CD4-positive, alpha-beta T cell treated with Interleukin-2 at 100 ng/mL for 4 hours (primary cell): ENCODE measurements at places on chromosomes 6 and 20.

- DNase-seq = no peak
These were observed 1029.5 kb upstream of the GJE1 start for GRCh38 chr6:141103246-141103645.

DNA sequence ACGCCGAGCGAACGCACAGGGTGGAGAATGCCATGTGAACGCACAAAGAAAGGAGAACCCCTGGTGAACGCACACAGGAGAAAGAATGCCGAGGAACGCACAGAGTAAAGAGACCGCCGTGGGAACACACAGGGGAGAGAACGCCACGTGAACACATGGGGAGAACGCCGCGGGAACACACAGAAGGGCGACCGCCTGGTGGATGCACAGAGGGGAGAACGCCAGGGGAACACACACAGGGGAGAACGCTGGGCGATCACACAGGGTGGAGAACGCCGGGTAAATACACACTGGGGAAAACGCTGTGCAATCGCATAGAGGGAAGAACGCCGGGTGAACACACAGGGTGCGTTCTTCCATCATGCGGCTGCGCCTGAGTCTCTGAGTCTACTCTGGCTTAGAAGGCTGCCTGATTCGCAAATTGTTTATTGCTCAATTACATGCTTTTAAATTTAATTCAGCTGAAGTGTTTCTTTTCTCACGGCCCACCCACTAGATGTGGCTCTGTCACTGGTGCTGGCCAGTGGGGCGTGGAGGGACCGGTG is 54.1 kb downstream of the RNASET2 start:
- DNase-seq = no peak

- no peak for DNase-seq
These were observed 35.9 kb upstream of the PIM1 start for GRCh38 chr6:37134036-37134395.

DNA sequence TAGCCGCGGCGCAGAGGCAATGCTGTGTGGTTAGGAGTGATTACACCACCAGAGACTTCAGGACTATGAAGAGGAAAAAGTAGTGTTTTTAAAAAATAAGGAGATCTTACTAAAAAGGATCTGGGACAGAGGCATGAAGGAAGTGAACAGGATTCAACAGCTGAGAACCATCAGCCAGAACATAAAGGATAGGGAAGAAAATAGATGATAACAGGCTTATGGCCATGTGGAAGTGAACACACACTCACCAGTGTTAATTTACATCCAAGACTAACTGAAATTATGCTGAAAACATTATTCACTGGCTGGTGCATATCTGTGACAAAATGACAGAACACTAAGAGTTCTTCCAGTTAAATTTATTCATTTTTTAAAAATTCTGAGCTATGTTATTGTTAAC is 47.5 kb upstream of the BCLAF1 start:
- no peak for DNase-seq

GRCh38 chr20:25233016-25233772 is 14.7 kb upstream of the PYGB start:
- no peak for DNase-seq

- DNase-seq = no peak
These were observed 19.2 kb downstream of the ASIP start for GRCh38 chr20:34260208-34260942.

- DNase-seq = no peak
These were observed 25.4 kb downstream of the TMEM244 start for GRCh38 chr6:129835691-129836090.

- DNase-seq = no peak
These were observed 694.4 kb upstream of the CITED2 start for GRCh38 chr6:140068801-140069200.

DNA sequence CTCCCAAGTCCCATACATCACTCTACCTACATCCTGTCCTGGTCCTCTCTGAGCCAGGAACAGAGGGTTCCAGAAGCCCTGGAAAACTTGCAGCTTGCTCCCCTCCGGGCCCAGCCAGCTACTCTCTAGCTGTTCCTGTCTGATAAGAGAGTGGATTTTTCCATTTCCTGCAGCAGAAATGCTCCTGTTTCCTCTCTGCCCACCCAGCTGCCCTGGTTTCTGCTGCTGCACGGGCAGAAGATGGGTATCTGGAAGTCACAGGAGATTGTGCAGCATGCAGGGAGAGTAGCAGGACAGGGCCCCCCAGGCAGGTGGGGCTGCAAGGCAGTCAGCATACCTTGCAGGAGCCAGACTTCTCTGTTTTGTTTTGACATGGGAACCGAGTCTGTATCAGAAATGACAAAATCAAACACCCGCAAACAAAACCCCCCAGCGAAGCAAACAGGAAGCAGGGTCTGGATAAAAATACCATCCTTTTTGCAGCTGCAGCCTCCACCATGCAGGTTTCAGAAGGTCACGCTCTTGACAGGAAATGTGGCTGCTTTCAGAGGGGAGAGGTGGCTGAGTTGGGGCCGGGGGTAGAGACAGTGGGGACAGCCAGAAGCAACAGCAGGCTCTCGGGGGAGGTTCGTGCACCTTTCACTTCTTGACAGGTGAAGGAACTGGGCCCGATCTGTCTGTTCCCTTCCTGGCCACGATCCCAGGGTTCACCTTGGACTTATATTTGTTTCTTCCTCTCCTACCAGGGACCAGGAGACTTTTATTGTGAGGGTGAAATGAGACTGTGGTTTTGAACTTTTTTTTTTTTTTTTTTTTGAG is 50.8 kb upstream of the FAM83D start:
- peak; percentile 77 for DNase-seq

DNA sequence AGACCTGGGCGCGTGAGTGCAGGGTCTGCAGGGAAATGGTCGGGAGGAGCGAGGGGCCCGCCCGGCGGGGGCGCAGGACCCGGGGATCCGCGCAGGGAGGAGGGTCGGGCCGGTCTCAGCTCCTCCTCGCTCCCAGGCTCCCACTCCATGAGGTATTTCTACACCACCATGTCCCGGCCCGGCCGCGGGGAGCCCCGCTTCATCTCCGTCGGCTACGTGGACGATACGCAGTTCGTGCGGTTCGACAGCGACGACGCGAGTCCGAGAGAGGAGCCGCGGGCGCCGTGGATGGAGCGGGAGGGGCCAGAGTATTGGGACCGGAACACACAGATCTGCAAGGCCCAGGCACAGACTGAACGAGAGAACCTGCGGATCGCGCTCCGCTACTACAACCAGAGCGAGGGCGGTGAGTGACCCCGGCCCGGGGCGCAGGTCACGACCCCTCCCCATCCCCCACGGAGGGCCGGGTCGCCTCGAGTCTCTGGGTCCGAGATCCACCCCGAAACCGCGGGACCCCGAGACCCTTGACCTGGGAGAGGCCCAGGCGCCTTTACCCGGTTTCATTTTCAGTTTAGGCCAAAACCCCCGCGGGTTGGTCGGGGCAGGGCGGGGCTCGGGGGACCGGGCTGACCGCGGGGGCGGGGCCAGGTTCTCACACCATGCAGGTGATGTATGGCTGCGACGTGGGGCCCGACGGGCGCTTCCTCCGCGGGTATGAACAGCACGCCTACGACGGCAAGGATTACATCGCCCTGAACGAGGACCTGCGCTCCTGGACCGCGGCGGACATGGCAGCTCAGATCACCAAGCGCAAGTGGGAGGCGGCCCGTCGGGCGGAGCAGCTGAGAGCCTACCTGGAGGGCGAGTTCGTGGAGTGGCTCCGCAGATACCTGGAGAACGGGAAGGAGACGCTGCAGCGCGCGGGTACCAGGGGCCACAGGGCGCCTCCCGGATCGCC is 54.2 kb upstream of the HLA-A start:
- peak; percentile 92 for DNase-seq

DNA sequence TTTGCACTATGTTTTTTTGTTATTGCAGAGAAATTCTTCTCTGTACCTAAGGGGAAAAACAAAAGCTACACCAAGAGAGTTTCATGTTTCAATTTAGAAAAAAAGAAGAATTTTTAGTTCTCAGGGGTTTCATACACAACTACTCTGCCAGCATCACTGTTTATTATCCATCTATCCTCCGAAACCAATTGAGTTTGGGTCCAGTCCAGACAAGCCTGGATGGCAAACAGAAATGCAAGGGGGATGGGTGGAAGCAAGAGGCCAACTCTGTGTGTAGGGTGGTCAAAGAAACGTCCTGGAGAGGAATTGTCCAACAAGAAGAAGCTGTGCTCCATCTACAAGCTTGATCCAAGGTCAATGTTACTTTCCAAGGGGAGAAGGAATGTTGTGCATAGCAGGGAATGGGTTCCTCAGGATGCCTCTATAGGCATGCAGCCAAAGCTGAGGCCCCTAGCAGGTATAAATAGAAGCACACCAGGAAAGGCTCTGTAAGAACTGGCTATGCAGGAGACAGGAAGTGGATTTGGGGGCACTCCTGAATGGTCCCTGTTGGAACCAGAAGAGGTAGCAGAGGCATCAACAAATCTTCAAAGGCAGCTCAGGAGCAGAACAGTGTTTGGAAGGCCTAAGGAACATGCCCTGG is 64.4 kb downstream of the FILIP1 start:
- DNase-seq = no peak

DNA sequence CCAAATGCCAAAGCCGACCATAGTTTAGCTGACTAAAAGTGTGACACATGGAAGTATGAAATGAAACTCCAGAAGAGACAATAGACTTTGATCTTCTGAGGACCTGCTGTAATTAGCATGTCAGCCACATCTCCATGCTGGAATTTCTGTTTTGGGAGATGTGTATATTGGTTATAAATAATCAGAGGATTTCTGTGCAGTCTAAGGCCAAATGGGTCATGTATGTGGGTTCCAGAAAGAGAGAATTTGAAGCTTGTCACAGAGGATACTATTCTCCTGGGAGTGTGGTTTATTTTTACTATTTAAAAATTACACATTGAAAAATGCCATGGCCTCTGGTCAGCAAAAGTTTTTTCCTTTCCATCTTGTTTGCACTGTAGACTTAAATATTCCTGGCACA is 405.5 kb upstream of the PLCB4 start:
- DNase-seq = no peak

- DNase-seq = peak; percentile 91
These were observed 27.5 kb upstream of the ZBTB22 start for GRCh38 chr6:33344701-33345697.

DNA sequence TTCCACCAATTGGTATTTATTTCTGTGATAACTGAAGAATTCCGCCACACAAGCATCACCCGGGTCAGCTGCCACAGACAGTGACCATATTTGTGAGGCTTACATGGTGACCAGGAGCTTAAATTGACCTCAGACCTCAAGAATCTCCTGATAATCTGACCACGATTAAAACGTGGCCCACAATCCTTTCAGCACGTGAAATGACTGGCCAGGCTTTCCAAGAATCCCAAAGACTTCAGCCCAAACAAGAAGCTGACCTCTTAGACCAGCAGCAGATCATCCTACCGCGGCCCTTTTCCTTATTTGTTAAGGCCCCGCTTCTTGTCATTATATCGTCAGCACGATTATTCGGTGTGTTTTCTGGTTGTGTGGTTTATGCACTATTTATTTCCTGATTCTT is 45.6 kb upstream of the CD93 start:
- no peak for DNase-seq

DNA sequence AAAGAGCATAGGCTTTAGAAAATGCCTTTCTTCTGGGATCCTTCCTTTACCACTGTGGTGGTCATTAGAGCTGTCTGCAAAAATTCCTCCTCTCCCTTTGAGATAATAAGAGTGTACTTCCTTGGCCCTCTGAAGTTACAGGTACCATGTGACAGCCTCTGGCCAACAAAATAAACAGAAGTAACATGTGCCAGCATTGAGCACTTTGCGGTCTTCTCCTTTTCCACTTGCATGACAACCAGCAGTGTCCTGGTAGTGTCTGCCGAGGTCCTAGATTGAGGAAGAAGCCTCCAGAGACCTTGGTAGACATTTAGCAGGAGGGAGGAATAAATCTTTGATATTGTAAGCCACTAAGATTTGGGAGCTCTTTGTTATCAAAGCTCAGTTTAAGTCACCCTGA is 87.5 kb upstream of the ARID1B start:
- DNase-seq = no peak

DNA sequence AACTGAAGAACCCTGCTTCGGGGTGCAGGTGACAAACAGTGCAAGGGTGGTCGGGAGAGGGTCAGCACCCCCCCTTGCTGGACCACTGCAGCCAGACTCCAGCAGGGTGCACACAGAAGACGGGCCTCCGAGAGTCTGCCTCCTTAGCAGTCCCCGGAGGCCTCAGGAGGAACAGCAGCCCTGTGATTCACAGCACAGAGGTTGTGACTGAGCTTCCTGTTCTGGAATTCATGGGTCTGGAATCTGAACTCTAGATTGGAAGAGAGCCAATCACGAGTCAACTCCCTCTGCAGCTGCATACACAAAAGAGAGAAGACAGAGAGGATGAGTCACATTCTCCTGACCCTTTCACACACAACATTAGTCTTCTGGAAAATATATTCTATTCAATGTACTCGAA is 249.0 kb upstream of the OPRM1 start:
- DNase-seq = no peak
